CD4-positive, alpha-beta T cell treated with Interleukin-6 for 4 hours (primary cell): ENCODE measurements at places on chromosomes 12 and 14.

- no peak for DNase-seq
Measured at GRCh38 chr12:90216815-90217214, 508.2 kb upstream of the ATP2B1 start.

GRCh38 chr12:19030603-19031002 is 98.9 kb upstream of the PLEKHA5 start:
- DNase-seq = no peak

- DNase-seq = no peak
Measured at GRCh38 chr14:36281309-36281708, 39.1 kb downstream of the MBIP start.

DNA sequence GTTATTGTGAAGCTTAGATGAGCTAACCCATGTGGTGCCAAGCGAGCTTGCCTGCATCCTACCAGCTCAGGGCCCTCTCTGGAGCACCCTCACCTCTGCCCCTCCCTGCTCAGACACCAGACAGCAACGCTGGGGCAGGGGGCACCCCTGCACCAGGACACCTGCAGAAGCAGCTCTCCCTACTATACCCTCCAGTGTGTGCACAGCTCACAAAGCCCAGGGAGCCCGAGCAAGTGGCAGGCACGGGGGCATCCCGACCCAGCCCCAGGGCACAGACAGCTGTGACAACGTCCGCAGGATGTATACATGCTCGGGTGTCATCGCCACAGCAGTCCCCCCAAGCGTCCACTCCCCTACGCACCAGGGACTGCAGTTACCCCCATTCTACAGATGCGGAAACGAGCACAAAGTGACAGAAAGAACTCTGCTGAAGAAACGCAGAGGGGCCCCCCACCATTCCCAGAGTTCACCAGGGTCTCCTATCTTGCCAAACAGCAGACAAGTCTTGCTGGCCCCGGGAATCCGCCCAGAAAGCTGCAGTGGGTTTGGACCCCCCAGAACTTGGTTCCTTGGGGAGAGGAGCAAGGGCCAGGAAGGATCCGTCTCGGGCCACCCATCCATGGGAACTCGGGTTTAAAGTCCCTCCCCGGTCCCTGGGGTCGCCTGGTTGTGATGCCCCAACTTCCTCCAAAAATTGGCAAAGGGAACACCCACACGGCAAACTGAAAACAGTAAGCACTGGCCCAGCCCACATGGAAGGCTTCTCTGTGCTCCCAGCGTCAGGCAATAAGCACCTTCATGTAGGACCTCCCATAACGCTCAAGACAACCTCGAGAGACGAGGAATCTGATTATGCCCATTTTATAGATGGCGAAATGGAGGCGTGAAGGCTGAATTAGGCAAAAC is 12.0 kb downstream of the NCOR2 start:
- no peak for DNase-seq

GRCh38 chr14:61812347-61813095 is 50.3 kb downstream of the SNAPC1 start:
- peak; percentile 7 for DNase-seq

DNA sequence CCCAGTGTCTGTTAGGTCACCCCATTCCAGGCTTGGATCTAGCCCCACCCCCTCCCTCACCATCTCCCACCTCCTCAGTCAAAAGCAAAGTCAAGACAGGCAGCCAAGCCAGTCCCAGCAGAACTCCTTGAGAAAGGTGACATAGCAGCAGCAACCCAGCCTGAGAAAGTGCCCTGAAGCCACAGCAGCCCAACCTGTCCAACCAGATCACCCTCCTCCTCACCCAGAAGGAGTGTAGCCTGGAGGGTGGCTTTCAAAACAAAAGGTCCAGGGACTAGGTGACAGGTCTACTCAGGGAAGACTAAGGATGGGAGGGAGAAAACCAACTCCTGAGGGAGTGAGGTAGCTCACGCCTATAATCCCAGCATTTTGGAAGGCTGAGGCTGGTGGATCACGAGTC is 5.2 kb downstream of the RAB15 start:
- no peak for DNase-seq

- DNase-seq = no peak
Measured at GRCh38 chr12:26723379-26724308, 109.3 kb downstream of the ITPR2 start.

DNA sequence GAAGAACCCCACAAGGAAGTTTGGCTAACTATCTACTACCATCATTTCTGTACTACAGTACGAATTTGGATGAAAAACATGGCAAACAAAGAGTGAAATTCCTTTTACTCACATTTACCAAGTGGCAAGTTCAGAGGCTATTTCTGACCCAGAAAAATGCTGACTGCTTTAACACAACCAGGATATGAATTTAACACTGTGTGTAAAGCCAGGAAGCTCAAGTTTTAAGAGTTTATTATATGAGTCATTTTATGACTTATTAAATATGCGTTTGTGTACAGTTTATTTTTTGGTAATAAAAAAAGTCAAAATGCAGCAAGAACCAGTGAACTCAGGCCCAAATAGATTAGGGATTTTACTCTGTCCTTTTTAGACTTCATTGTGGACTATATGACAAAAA is 58.4 kb upstream of the STAC3 start:
- DNase-seq = no peak

- DNase-seq = no peak
Measured at GRCh38 chr14:75984674-75985073, 889 bp upstream of the IFT43 start.

- DNase-seq = no peak
Measured at GRCh38 chr12:107282628-107283027, 189.3 kb upstream of the CRY1 start.

GRCh38 chr14:91068642-91069041 is 8.2 kb upstream of the RPS6KA5 start:
- no peak for DNase-seq

- DNase-seq = peak; percentile 83
Measured at GRCh38 chr14:105527826-105528585, 1.6 kb downstream of the TMEM121 start.

- DNase-seq = no peak
Measured at GRCh38 chr14:36204461-36205073, 28.0 kb upstream of the PTCSC3 start.

DNA sequence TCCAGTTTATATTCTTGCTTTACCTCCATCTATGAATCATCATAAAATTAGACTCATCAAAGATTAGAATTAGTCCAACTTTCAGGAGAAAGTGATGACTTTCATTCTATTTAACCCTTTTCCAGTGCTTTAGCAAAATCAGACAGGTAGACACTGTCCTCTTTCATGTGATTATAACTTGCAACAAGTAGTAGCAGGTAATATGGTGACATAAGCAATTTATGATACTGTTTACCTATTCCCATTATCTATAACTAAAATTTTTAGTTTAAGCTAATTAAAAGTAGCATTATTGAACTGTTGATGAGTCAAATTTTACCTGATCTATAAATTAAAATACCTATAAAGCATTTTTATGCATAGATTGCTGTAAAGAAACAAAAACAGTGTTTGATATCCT is 351.6 kb downstream of the SEC23A start:
- DNase-seq = no peak

- peak; percentile 30 for DNase-seq
Measured at GRCh38 chr12:62258941-62259630, 1.1 kb upstream of the USP15 start.

DNA sequence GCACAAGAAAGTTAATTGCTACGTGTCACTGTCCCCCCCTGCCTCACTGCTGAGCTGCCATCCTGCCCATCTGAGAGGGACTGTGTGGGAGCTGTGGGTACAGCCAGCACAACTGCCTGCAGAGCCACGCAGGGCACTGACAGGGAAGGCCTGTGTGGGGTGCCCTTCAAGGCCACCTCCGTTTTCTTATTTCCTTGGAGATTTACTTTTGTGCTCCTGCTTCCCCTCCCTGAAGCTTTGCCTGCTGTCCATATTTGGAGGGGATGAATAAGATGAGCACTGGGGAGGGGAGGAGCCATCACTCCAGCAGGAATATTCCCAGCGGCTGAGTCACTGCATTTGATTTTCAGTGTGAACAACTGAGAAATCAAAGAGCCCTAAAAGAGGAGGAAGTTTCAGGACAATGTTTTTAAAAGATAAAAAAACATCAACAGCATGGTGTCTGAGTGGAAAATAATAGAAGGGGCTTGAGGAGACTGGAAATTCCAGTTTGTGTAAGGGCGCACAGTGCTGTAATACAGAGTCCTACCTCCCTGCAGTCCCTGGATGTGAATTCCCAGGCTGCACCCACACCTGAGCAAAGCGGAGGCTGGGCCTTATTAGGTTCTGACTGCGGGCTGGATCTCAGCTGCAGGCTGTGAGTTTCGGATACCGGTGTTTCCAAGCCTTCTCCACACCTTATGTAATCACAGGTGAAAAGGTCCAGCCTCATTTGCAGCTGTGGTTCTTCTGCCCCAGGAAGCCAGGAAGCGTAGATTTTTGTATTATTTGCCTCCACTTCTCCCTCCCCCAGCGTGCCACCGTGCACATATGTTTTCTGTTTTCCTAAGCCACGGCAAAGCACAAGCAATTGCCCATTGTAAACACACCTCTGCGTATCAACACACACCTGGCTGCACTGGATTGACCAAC is 192.6 kb upstream of the BCL2L14 start:
- DNase-seq = no peak

- no peak for DNase-seq
Measured at GRCh38 chr14:29757711-29758233, 169.9 kb downstream of the PRKD1 start.

DNA sequence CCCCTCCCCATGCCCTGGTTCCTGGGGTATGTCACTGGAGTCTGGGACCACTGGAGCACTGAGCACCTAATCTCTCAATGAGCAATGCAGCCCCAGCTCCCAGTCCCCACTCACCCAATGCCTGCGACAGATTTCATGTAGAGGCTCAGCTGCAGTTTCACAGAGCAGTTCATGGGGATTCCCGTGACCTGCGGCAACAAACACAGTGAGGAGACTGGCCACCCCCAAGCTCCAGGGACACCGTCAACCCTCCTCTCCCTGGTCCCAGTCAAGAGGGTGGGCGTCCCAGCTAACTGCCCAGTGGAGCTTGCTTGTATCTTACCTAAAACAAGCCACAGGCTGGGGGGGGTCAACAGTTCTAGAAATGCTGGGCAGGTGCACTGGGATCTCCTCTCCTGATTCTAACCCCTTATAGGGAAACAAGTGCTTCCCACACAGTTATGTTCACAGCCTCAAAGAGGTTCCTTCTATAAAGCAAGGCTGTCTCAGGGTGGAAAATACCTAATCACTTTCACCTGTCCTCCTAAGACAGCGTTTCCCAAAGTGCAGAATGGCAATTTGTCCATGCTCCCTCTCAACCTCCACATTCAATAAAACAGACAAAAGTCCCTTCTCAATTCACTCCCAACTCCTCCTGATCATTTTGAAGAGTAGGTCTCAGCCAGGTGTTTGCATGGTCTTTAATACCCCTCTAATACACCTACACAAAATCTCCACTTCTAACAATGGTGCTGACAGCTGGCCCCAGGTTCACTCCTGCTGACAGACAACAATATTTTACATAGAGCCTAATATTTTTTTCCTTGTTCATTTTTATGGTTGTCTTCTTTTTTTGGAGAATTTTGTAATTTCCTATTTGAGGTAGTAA is 68.3 kb downstream of the SCARB1 start:
- no peak for DNase-seq

- DNase-seq = no peak
Measured at GRCh38 chr14:60537663-60538062, 28.7 kb downstream of the SIX6 start.

- no peak for DNase-seq
Measured at GRCh38 chr14:101849125-101849524, 87.6 kb downstream of the PPP2R5C start.
